ENCODE measurements at places on chromosomes 6 and 20.

- DNase-seq: peak; percentile 50
Observed at GRCh38 chr20:59087829-59088433, 45.3 kb upstream of the PRELID3B start.

- DNase-seq: no peak
Observed at GRCh38 chr20:3276680-3277015, 37.7 kb upstream of the SLC4A11 start.

DNA sequence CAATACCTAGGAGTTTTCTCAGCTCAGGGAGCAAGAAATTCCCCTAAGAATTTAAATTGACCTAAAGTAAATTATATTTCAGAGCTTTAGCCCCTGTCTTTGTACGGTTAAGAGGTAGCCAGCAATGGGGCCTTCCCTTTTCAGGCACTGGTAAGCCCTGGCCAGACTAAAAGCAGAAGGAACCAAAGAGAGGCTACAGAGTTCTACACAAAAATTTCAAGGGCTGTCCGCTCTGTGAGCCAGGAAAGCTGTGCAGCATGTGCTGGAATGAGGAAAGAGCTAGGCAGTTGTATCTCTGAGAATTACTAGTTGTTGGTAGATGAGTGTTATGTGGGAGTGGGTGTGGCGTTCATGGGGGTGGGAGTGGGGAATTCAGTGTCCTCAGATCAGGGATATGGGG lies 96.3 kb upstream of the MAFB start:
- DNase-seq: no peak

GRCh38 chr6:10463040-10463439 lies 48.2 kb upstream of the TFAP2A start:
- no peak for DNase-seq

GRCh38 chr6:145026267-145026679 lies 709.0 kb downstream of the EPM2A start:
- no peak for DNase-seq

GRCh38 chr6:100342830-100343229 lies 121.9 kb downstream of the SIM1 start:
- no peak for DNase-seq

GRCh38 chr20:61480158-61480825 lies 228.2 kb downstream of the CDH4 start:
- DNase-seq: no peak

DNA sequence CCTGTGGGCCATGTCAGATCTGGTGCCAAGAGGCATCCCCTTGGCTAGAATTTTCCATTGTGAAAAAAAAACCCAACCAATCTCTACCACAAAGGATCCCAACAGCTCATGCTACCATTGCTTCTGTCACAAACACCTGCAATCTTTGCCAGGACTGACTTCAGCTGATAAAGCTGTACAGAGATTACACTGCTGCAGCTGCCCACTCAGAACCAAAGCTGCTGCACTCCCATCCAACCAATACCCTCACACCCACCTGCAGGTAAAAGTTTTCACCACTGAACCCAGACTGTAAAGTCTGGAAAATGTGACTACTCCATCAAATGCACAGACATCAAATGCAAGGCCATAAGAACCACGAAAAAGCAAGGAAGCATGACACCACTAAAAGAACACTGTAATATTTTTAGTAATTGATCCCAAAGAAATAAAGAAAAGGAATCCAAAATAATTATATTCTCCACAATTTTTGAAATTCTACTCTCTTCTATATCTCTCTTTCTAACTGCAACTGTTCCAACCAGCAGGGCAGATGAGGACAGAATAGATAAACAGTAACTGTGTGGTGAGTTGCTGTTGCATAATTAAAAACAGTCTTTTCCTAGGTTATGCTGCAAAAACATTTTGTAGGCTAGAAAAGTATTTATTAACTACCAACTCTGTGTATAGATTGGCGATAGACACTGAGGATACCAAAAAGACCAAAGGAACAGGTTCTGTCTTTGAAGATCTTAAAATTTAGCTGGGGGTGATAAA lies 128.0 kb upstream of the MCHR2 start:
- DNase-seq: no peak

GRCh38 chr6:150079604-150080003 lies 10.7 kb upstream of the ULBP3 start:
- DNase-seq: no peak

- DNase-seq: no peak
Observed at GRCh38 chr6:158050955-158051354, 69.3 kb downstream of the SYNJ2 start.

GRCh38 chr20:44536175-44536574 lies 14.3 kb upstream of the SERINC3 start:
- no peak for DNase-seq

- DNase-seq: no peak
Observed at GRCh38 chr20:4519534-4519933, 202.2 kb upstream of the PRND start.

Measured in NCI-H446 (cell line).